Fibroblast of skin of back (primary cell): ENCODE measurements at places on chromosomes 4 and X.

DNA sequence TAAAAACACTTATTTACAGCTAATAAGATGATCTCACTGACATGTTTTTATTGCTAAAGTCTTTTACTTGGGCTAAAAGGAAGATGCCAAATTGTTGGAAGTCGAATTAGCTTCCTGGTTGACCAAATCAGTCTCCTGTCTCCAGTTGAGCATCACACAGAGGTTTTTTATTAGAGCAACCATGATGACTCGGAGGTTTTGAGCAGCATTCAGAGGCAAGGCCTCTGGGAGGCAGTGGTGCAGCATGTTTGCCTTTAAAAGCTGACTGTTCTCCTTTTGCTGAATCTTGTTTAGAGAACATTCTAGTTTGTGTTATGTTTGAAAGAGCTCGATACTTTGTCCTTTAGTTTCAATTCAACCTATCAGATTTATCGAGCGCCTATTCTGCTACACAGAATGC is 2.1 kb downstream of the UCHL1 start:
- DNase-seq = peak; percentile 64

GRCh38 chr4:134934036-134934808 is 732.6 kb upstream of the PABPC4L start:
- no peak for DNase-seq

DNA sequence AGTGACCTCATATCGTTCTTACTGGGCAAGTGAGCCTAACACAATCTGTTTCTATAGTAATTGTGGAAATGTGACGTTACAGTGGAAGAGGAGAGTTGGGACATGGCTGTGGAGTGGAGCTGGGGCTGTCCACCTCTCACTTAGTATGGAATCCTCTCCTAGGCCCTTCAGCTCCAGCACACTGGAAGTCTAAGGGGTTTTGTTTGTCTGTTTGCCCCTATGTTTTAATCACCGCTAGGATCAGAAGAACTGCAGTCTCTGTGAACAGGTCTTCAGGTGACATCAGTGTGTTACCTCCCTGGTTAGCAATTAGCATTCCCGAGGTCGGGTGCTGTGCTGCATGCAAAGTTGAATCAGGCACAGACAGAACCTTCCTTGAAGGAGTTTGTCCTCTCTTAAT is 49.3 kb upstream of the CLDN34 start:
- DNase-seq = no peak

DNA sequence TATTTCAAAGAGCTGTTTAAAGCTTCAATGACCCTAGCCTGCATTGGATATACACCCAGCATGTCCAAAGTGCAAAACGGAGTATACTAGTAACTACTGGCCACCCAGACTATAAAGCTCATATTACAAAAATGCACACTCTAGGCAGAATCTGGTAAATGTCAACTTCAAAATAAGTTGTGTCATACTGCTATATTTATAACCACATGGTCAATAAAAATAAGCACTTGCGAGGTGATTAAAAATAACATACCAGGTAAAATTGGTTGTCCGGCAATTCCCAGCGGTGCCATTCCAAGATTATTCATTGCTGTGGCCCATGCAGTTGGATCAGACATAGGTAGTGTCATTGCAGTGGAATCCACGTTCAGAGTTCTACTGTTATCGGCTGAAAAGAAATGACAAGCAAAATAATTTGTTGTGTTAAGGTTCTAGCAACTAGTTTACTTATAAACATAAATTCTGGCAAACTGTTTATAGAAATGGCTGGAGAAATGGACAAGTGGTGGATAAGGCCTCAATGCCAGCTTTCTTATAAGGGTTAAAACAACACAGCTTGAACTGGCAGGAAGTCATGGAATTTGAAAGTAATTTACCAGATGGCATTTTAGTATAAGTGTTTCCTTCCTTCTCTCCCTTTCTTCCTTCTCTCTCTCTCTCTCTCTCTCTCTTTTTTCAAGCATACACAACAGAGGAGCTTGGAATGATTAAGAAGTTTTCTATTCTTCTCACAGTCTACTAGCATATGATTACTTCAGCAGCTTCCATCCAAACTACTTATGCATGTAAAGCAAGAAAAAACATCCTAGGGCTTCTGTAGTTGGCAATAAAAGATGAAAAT is 199.9 kb downstream of the ENOX2 start:
- no peak for DNase-seq

DNA sequence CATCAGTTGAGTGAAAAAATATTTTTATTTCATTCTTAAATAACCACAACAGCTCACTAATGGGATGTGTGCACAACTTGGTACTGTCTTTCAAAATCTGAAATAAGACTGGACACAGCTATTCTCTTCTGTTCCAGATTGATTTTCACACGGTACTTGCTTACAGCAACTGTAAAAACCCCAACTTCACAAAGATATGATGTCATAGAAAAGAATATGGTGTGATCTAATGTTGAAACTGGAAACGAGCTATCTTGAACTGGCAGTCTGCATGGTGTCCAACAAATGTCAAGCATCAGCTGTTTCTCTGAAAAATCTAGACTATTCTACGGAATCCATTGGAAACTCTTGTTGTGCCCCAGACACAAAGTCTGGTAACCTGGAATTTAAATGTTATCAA is 14.7 kb downstream of the HELQ start:
- no peak for DNase-seq

DNA sequence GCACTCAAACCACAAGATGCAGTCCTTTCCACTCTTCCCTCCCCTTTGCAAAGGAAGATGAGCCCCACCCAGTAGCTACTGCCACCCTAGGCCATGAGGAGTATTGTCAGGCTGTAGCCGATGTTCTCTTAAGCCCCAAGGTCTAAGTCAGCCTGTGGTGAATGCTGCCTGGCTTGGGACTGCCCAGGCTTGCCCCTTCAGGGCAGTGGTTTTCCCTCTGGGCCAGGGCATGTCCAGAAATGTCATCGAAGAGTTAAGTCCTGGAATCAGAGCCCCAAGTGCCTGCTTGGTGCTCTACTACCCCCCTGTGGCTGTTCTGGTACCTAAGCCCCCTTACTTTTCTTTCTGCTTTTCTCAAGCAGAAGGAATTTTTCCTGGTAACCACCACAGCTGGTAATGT is 11.8 kb upstream of the PGK1 start:
- peak; percentile 49 for DNase-seq

DNA sequence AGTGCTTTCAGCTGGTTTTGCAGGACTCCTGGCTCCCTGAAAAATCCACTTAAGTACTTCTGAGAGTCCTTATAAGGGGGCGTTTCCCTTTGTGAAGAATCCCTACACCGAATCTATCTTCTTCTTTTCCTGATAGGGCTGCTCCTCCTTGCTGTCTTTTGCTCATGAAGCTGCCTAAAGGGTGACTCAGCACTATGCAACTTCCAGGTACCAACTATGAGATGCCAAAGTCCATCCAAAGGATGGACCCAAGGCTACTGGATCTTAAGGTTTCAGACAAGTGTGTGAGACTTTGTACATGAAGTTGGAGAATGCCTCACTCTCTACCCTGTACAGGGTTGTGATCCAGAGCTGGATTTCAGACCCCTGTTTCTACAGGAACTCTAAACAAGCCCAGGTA is 485.0 kb upstream of the FAT1 start:
- no peak for DNase-seq

GRCh38 chrX:35890699-35891098 is 28.8 kb upstream of the CFAP47 start:
- DNase-seq = peak; percentile 60

GRCh38 chr4:168917138-168917779 is 92.8 kb downstream of the CBR4 start:
- DNase-seq = peak; percentile 57

- DNase-seq = no peak
Measured at GRCh38 chr4:184596617-184597185, 52.5 kb downstream of the CASP3 start.
